ENCODE measurements at places on chromosomes 5 and 9.

DNA sequence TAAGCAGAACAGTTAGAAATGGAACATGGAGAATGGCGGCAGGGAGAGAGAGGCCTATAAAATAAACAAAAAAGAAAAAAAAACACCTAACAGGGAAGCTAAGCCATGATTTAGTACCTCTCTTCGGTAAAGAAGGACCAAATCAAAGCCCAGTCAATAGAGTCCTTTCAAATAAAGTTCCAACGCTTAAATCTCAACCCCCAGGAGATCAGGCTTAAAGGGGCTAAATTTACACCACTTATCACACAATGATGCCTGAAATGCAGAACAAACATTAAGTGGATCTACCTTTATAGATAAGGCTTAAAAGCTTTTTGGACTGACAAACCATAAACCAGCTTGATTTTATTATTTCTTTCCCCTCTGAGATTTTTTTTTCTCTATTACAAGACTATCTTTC lies 66.3 kb downstream of the PRELID2 start:
- no peak for DNase-seq

- DNase-seq: no peak
These were observed 8.0 kb downstream of the KLF9 start for GRCh38 chr9:70406434-70406862.

GRCh38 chr5:5200133-5200532 lies 60.0 kb downstream of the ADAMTS16 start:
- no peak for DNase-seq

DNA sequence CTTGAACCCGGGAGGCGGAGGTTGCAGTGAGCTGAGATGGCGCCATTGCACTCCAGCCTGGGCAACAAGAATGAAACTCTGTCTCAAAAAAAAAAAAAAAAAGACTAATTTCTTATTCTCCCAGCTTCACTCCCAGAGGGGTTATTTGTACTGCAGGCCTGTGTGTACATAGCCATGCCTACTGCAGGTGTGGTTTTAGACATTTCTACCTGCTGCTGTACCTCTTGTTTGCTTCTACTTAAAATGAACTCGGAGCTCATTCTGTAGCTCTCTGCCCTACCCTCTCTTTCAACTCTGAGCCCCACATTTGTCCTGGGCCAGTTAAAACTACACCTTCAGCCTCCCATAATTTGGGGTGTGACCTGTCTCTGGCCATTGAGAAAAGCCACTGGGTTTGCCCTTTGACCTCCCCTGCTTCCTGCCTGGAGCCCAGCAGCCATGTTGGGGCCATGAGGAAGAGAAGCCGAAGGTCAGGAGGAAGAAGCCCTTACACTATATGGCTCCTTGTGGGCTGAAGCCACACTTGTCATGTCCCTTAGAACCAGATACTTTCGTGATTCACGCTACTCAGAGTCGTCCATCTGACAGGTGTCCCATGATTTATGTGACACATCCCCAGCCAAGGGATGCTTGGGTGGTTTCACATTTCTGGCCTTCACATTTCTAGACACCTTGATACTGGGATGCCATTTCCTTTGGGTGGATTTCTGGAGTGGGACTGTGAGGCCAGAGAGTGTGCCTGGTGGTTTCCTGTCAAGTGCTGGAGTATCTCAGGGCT lies 9.4 kb upstream of the CARD19 start:
- DNase-seq: no peak

DNA sequence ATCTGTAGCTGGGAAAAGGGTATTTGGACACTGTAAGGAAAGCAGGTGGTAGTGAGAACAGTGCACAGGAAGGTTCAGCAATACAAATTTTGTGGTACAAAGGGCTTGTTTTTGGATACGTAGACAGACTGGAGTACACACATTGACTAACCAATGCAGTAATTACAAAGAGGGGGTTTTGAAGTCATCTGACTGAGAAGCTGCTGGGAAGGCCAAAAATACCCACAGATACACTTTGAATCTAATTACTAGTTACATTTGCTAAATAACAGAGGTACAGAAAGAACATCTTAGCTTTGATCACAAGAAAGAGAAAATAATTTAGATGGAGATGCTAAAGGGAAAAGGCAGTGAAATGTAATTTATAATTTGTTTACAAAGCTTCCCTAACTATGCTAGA lies 45.9 kb downstream of the PKD2L2 start:
- DNase-seq: no peak

GRCh38 chr5:171957591-171958251 lies 48.7 kb downstream of the FBXW11 start:
- peak; percentile 13 for DNase-seq

DNA sequence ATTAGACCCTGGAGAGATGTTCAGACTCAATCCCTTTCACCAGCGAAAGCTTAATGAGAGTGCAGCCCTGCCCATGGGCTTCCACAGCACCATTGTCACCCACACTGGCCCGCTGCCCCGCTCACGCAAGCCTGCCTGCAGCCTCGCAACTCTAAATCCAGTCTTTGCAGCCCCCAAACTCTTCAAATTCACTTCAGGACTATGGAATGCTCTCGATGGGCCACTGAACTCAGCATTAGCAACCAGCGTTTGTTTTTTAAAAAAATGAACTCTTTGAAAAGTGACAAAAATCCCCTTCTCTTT lies 17.1 kb downstream of the DCANP1 start:
- no peak for DNase-seq

DNA sequence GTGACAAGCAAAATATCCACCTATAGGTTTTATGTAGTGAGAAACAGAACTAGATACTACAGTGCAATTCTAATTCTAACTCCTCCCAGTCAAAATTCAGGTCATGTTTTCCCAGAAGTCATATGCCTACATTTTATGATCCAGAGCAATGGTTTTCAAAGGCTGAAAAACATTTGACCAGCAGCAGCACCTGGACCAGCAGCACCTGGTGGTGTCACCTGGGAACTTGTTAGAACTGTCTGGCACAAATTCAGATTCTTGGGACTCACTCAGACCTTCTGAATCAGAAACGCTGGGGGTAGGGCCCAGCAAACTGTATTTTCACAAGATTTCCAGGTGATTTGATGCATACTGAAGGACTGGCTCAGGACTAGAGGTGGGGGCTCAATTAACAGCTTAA lies 367.7 kb upstream of the RFX3 start:
- DNase-seq: no peak

GRCh38 chr5:164191240-164191639 lies 685.8 kb downstream of the MAT2B start:
- no peak for DNase-seq

- peak; percentile 4 for DNase-seq
These were observed 34.8 kb downstream of the BOD1 start for GRCh38 chr5:173581408-173582215.

DNA sequence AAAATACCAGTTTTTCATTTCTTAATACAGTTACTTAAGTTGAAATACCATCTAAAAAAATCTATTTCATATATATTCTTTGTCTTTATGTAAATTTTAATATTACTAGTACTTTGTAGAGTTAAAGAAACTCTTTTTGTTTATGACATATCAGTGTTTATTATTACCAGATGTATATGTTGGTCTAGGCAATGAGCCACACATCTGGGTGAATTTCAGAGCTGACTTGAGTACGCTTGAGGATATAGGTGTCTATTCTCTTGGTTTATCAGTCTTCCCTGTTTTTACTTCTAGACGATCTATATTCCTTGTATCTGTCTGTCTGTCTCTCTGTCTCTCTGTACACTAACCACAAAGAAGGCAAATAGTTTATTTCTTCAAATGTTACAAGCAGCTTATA lies 2.9 kb downstream of the SMAD5 start:
- no peak for DNase-seq

- DNase-seq: no peak
These were observed 209.3 kb downstream of the DAB2IP start for GRCh38 chr9:121860744-121861143.

DNA sequence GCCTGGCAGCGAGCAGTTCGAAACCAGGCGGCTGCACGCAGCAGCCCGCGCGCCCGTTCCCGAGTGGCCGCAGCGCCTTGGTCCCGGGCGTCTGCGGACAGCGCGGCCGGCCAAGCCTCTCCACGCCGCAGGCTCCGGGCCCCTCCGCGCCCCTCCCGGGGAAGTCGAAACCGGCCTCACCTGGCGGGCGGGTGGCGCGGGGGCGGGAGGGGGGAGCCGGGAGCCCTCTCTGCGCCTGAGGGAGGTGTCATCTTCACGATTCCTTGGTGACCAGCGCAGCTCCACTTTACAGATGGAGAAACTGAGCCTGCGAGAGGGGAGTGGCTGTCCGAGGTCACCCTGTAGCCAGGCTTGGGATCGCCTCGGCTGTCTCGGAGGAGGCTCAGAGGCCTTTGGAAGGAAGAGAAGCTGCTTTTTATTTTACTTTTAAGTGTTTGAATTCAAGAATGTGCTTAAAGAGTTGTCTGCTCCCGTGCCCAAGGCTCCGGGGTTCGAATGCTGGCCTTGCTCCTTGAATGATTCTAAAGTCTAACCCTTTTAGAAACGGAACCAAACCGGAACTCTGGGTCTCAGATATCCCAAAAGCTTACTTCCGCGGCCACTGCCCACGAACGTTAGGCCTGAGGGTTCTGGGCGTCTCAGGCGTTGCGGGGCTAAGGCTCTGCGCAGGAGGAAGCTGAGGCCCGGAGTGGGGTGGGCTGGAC lies 662 bp downstream of the SUSD3 start:
- no peak for DNase-seq

GRCh38 chr9:103978396-103978795 lies 115.7 kb upstream of the SMC2 start:
- DNase-seq: no peak

- no peak for DNase-seq
These were observed 136.4 kb upstream of the TBC1D2 start for GRCh38 chr9:98391867-98392266.

- no peak for DNase-seq
These were observed 10.4 kb upstream of the TCF7 start for GRCh38 chr5:134103998-134104654.

DNA sequence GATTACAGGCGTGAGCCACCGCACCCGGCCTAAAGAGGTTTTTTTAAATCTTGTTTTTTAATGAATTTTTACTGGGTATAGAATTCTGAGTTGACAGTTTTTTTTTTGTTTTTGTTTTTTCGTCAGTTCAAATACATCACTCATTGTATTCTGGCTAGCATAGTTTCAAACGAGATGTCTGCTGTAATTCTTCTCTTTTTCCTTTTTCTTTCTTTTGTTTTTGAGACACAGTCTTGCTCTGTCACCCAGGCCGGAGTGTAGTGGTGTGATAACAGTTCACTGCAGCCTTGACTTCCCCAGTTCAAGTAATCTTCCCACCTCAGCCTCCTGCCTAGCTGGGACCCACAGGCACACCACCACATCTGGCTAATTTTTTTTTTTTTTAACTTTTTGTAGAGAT lies 2.2 kb upstream of the PRRT1B start:
- DNase-seq: no peak

DNA sequence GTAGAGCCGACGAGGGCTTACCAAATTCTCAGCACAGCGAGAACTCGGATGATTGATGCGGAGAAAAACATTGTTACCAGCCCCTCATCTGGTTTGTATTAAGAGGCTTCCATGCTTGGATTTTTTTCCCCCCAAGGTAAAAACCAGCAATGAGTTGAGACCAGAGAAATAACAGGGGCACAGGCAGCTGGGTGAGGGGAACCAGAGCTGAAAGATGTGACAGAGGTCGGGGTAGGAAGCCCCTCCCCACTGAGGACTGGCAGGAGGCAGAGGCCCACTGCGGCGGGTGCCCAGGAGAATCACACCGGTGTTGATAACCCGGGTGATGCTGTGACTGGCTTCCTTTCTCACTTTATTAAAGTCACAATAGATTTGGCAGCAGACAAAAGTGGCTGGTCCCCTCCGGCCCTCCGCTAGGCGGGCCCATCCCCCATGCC lies 116.5 kb upstream of the PHYKPL start:
- no peak for DNase-seq

GRCh38 chr5:138192826-138193225 lies 13.9 kb downstream of the KIF20A start:
- DNase-seq: no peak

GRCh38 chr9:133490865-133491655 lies 12.2 kb upstream of the SLC2A6 start:
- DNase-seq: no peak

DNA sequence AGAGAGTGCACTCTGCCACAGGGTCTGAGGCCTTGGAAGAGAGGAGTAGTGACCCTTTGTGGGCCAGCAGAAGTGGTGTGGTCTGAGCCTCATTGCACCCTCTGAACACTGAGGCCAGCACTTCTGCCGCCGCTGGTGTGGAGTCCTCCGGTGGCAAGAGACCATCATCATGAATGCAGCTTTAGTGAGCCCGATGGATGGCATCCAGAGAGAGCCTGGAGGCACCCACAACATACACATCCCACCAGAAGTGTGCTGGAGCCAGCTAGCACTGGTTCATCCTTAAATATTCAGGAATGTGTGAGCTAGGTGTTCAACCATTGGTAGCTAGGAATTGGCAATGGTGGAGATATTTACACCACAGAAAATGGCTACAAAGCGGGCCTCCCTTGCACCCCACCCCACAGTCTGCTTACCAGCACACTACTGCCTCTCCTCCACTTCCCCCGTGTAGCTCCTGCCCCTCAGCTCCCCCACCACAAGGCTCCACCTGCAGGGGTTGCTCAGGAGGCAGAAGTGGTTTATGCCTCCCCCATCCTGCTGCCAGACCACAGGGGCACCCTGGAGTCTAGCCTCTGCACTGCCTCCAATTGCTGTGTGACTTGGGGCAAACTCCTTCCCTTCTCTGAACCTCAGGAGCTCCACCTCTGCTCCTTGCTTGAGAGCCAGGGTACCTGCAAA lies 16.4 kb downstream of the SLC6A7 start:
- no peak for DNase-seq

GRCh38 chr9:91071184-91071990 lies 269.8 kb downstream of the SYK start:
- peak; percentile 9 for DNase-seq

DNA sequence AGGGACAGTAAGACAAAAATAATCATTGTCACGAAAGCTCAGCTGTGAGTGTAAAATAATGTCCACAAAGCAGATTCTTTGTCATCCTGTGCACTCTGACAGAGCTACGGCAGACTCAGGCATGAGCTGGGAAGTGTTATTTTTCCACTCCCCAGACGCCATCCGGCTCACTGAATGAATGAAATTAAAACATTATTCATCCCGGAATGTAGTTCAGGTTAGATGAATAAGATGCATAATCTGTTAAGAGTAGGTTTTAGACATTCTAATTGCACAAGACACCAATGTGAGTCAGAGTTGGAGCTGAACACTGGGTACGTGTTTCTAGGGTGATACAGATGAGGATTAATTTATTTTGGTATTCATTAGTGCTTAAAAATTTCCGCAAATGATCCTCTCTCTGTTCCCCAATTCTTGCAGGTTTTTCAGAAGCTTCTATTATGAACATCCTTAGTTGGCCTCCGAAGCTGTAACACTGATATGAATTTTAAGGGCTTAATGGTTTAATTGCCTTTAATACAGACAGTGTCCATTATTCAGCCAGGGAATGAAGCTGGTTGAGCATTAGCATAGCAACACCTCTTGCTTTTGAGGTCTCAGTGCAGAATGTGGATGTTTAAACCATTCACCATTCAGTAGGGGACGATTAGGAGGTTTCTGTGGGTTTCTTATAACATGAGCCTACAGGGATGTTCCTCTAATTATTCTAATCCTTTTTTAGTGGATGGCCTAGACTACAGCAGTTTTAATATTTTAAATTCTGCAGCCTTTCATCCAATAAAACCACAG lies 65.6 kb upstream of the FRRS1L start:
- DNase-seq: no peak

All from activated CD4-positive, alpha-beta T cell treated with anti-CD3 and anti-CD28 coated beads, Interleukin-2, amount 50 U/mL, for 24 hours (primary cell).